Foreskin keratinocyte (primary cell): ENCODE measurements at places on chromosomes 7 and 10. TPM values are rescaled to one million over a fixed set of nuclear protein-coding genes. Genes with fewer than 3 reads are reported as not detected.

SFTPA1 gene
- polyA plus RNA-seq, result not detected in 2 replicates

OR6V1 gene
- not detected in 2 replicates for polyA plus RNA-seq

DNA sequence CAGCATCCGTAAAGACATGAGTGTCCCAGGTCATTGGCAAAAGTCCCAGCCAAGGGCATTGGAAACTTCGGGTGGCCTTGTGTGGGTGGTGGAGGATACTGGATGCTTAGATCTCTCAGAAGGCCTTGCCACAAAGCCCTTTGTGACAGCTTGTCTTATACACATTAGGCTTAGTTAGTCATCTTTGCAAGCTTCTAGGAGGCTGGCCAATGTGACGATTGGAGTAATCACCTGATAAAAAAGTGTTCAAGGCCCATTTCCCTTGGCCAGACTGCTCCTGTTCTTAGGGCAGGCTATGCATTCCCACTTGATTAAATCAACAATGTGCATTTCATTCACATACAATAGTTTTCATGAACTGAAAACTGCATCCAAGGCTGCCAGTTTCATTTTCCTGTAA lies 26.9 kb downstream of the NPS start:
- no peak for DNase-seq

- no peak for DNase-seq
Observed at GRCh38 chr10:22597138-22597537, 117.2 kb downstream of the PIP4K2A start.

GRCh38 chr10:1400101-1401070 lies 336.9 kb downstream of the ADARB2 start:
- no peak for DNase-seq

GRCh38 chr10:5888843-5889623 lies 660 bp downstream of the ANKRD16 start:
- DNase-seq, result no peak

- DNase-seq, result no peak
Observed at GRCh38 chr7:4017081-4017480, 665.0 kb upstream of the FOXK1 start.

GRCh38 chr10:83274088-83274487 lies 865.2 kb upstream of the GHITM start:
- peak; percentile 28 for DNase-seq

DNA sequence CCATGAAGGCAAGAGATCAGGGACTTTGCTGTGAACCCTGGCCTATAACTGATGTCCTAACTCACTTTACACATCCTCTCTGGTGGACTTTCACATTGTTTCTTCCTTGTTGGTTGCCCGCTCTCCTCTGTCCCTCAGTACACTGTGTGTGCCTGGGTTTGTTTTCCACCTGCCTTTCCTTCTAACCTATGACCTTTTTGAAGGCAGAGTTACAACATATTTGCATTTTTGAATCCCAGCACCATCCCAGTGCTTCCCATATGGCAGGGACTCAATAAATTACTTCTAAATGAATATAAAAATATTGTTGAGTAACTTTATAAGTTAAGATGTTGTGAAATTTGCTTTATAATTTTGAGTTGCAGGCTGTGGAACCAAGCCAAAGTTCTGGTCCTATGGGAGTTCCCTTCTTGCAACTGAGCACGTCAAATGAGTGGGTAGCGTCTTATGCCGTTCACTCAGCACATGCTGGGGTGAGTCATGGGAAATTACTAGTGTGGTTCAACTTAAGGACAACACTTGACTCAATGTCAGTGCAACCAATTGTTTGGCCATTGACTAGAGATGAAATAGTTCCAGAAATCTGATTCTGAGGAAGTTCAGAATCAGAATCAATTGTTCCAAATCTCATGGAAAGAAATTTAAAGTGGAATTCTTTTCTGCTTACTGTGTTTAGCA lies 250.9 kb downstream of the TWIST1 start:
- peak; percentile 91 for DNase-seq

- no peak for DNase-seq
Observed at GRCh38 chr10:77530011-77530410, 107.6 kb downstream of the KCNMA1 start.

GRCh38 chr10:49661140-49661856 lies 18.2 kb upstream of the C10orf53 start:
- peak; percentile 70 for DNase-seq
